ENCODE measurements at places on chromosomes 3 and 15.

DNA sequence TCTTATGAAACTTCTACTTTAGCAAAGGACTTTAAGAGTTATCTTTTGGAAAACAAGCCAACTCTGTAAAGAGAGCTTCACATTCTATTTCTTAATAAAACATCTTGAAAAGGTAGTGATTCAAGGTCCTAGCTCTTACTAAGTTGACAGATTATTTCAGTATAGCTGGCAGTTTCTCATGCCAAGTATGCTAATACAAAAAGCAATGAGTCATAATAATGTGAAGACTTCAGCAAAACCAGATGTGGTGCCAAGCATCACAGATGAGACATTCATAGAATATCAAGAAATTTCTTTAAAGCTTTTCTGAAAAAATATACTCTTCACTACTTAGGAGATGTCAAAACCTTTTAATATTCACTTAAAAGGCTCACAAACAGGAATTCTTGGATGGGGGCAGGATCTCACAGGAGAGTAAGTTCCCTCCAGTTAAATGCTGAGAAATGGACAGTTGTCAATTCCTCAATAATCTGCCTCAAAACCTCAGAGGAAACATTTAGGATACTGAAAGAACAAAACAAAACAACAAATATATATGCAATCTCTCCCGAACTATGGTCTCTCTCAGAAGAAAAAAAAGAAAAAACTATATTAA, 45.6 kb downstream of the DCBLD2 start:
- DNase-seq: no peak

- DNase-seq: no peak
Measured at GRCh38 chr3:146521394-146521793, 23.0 kb downstream of the PLSCR1 start.

GRCh38 chr15:34223904-34224596, 766 bp upstream of the EMC4 start:
- no peak for DNase-seq

- no peak for DNase-seq
Measured at GRCh38 chr3:71753701-71754609, at the start of gene GPR27. TSS of gene GPR27 (plus strand) at chr3:71753855. CDS start at chr3:71754050, 195 bp downstream.

DNA sequence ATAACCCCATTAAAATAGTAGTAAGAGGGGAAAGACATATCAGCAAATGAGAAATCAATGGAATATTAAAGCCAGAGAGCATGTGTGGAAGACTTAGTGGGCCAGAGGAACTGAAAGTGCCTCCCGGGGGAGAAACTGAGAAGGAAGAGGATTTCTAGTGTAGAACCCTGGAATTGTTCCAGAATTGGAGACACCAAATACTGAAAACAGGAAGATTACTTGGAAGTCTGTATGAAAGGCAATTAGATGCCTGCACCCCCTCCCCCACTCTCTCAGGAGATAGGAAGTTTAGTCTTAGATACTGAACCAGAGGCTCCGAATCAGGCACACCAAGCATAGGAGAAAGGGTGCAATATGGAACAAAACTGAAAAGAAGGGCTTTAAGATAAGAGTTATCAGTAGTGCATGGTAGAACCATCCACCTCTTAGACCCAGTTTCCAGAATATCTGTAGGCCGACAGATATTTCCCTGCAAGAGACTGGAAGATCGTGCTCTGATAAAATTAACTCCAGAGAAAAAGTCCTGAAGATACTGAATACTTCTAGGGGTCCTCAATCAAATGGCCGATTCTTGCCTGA, 32.4 kb downstream of the KLHL18 start:
- DNase-seq: no peak

DNA sequence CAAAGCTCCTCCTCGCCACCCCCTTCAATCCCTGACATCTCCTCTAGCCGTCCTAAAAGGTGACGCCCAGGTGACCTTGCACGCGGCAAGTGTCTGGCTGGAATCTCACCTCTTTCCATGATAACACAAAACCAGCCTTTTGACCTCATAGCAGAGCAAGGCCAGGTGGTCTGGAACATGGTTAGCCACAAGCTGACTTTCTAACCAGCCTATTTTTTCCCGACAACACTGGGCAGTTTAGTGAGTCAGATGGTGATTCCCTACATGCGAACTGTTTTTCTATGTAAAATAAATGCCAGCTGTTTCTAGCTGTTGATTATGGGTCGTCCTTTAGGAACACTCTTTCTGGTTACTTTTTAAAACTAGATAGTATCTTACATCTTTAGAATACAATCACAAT, 243.0 kb downstream of the CD47 start:
- no peak for DNase-seq

DNA sequence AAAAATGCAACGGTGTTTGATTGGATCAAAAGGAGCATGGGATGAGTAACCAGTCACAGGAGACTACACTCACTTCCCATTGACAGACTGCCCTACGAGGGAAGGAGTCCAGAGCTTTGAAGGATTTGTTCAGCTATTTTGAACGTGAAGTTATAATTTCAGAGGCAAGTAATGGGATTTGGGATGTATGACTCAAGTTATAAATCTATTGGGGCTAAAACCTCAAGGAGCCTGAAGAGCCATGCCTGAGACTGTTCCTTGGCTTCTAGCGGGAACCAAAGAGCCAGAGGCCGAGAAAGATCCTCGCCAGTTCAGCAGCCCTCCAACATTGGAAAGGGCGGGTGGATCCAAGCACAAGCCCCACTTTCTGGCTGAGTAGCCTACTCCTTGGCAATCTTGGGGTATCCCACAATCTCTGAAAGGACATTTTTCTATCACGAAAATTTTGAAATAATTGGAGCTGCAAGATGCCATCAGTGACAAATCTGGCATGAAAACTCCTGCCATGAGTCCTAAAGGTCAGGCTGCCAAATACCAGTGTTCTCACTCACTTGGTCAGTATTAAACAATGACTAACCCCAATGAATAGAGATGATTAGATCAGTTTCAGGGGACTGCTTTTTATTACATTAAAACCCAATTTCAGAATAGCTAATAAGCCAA, 48.6 kb upstream of the SLCO2A1 start:
- DNase-seq: no peak

- no peak for DNase-seq
Measured at GRCh38 chr15:76976572-76977270, 18.2 kb upstream of the PSTPIP1 start.

DNA sequence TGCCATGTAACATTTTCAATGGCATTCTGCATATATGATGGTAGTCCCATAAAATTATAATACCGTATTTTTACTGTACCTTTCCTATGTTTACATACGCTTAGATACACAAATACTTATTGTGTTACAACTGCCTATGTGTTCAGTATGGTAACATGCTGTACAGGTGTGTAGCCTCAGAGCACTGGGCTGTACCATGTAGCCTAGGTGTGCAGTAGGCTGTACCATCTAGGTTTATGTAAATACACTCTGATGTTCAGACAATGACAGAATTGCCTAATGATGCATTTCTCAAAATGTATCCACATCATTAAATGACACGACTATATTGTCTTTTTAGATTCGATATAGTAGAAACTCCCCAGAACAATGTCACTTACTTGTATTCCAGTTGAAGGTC, 22.7 kb downstream of the CD80 start:
- DNase-seq: no peak

DNA sequence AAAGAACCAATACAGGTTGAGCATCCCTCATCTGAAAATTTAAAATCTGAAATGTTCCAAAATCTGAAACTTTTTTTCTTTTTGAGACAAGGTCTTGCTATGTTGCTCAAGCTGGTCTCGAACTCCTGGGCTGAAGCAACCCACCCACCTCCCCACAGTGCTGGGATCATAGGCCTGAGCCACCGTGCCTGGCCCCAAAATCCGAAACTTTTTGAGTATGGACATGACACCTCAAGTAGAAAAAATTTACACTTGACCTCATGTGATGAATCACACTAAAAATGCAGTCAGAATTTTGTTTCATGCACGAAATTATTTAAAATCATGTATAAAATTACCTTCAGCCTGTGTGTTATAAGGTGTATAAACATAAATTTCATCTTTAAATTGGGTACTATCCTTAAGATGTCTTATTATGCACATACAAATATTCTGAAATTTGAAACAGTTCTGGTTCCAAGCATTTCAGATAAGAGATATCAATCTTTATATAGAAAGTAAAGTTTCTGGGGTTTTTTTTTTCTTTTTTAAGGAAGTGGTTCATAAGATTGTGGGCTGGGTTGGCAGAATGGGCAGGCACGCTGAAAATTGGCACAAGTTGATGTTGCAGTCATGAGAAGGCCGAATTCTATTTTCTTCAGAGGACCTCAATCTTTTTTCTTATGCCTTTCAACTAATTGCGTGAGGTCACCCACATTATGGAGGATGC, 72.5 kb downstream of the SPRED1 start:
- no peak for DNase-seq

DNA sequence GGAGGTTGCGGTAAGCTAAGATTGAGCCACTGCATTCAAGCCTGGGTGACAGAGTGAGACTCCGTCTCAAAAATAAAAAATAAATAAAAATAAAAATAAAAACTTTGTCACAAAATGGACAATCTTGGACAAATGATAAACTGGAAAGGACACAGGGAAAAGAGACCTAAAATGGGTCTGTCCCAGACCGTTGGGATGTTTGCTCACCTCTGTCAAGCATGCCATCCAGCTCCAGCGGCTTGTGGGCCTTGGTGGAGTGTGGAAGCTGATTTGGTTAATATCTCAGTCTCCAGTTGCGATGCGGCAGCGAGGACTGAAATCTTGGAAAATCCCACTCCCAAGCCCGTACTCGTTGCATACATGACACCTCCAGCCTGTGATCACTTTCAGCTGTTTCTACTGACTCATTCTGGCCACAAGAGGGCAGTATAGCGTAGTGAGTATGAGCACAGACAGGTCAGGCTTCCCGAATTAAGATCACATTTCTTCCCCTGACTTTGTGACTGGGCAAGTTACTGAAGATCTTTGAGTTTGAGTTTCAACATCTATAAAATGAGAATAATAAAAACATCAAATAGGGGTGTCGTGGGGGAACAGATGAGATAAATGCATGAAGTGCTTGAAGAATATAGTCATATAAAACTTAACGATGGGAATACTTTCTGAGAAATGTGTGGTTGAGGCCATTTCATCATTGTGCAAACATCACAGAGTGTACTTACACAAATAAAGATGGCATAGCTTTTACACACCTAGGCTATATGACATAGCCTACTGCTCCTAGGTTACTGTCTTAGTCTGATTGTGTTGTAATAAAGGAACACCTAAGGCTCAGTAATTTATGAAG, 19.6 kb upstream of the MOBP start:
- peak; percentile 40 for DNase-seq

- DNase-seq: no peak
Measured at GRCh38 chr3:69108811-69109210, 13.6 kb downstream of the LMOD3 start.

DNA sequence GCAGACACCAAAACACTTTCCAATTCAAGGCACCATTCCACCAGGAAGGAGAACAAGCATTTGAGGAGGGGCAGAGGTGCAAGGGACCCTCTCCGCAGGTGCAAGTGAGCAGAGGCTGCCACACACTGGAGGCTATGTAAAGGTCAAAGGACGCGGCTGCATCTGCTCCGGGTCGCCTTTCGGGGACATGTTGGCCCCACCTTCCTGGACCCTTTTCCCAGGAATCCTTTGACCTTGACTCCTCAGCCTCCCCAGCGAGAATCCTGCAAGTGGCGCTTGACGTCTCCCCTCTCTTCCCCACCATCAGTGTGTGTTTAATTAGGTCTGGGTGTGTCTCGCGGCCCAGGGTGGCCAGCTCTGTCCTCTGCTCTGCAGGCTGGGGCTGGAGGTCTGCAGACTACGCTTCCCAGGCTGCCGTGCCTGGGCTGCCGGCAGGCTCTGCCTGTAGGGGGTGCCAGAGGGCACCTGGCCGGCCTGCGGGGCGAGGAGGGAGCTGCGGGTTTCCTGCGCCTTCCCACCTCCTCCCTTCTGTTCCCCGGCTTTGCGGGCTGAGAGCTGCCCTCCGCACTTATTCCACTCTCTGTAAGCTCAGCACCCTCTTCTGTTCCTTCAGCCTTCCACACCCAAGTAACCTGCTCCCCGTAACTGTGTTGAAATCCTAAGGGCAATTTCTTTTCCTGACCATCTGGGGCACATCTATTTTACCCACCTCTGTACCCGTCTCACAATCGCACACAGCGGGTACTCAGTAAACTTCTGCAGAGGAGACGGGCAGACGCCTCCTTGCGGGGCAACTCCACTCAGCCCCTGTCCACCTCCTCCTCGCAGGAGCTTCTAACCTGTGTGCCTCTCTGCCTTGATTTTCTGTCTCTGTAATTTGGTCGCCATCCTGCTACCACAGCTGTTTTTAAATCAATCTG, 129.8 kb downstream of the NSMCE3 start:
- DNase-seq: peak; percentile 27

DNA sequence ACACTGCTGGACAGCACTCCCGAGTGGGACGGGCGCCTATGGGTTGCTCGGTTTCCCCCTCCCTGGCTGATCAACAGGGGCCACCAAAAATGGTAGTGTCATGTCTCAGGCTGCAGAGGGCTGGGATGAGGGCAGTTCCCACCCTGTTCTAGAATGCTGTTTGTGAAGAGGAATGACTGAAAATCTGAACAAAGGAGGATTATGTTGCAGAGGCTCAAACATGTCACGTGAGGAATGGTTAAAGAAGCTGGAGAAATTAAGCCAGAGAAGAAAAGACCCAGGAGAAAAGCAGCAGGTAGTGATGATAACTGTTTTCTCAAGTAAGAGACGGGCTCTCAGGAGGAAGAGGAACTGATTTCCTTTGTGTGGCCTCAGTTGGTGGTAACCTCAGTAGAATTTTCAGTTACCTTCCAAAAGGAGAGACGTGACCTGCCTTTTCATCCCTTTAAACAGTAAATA, 10.4 kb downstream of the SPG21 start:
- no peak for DNase-seq

GRCh38 chr3:149610351-149611105, 47.3 kb downstream of the WWTR1 start:
- no peak for DNase-seq

All from activated CD4-positive, alpha-beta T cell treated with anti-CD3 and anti-CD28 coated beads, Interleukin-2, amount 50 U/mL, for 4 hours (primary cell).